ENCODE measurements at places on chromosomes 16 and 17.

- DNase-seq: peak; percentile 22
Measured at GRCh38 chr16:12362482-12363458, 386.2 kb downstream of the SNX29 start.

DNA sequence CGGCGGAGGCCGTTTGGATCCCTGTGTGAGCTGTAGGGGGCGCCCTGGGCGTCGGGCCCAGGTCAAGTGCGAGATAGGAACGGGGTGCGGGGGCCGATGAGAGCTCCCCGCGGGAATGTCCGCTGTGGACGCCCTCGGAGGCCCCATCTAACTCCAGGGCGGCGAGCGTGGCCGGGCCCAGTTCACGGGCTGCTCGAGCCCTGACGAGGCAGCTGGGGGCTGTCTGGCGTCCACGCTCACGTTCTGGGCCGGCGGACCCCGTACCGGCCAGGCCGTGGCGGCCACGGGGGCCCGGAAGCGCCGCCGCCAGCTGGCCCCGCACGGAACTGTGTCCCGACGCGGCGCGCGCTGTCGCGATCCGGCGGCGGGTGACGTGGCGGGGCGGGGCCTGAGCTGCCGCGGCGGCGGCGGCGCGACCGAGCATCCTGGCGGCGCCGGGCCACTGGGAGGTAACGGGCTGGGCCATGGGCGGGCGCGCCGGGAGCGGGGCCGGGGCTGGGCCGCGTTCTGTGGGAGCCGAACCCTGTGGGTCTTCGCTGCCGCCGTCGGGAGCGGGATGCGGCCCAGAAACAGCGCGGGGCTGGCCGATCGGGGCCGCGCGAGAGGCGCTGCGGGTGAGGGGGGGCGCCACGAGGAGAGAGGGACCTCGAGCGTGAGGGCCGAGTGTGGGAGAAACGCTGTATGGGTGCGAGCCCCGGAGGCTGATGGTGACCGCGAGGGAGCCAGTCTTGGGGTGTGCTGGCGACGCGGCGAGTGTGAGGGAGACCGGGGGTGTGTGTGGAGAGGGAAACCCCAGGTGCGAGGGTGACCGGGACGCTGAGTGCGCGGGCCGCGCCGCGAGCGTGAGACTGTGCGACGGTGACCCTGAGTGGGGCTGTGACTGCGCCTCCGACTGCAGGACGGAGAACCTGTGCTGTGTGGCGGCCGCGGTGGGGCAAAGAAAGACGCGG, at the start of gene SLC7A6:
SLC7A6 (plus strand) TSS at position 399 of the 950 bp plus-strand sequence. CDS start 10,201 bp downstream, outside the sequence.
- peak; percentile 72 for DNase-seq

- no peak for DNase-seq
Measured at GRCh38 chr16:88809676-88810165, 2.0 kb downstream of the APRT start.

GRCh38 chr17:42251115-42251514, 25.1 kb downstream of the STAT5B start:
- DNase-seq: peak; percentile 66

GRCh38 chr17:60102632-60103096, 23.9 kb upstream of the HEATR6 start:
- DNase-seq: peak; percentile 78

DNA sequence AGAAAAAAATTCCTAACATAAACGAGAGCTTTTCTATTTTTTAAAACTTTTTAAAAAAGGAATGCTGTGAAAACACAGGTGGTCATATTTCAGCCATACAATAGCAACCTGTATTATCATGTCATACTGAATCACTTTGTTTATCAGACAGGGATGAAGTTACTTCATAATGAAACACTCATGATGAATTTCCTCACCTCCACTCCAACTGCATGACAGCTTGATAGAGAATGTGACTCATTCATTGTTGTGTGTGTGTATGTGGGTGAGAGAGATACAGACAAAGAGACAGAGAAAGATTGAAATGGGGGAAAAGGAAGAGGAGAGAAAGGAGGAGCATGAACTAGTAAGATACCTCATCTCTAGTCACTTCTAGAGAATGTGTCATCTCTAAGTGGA, 109.0 kb downstream of the SYCE1L start:
- DNase-seq: peak; percentile 92

All from amniotic epithelial cell (primary cell).